ENCODE measurements at places on chromosomes 13 and 19.

DNA sequence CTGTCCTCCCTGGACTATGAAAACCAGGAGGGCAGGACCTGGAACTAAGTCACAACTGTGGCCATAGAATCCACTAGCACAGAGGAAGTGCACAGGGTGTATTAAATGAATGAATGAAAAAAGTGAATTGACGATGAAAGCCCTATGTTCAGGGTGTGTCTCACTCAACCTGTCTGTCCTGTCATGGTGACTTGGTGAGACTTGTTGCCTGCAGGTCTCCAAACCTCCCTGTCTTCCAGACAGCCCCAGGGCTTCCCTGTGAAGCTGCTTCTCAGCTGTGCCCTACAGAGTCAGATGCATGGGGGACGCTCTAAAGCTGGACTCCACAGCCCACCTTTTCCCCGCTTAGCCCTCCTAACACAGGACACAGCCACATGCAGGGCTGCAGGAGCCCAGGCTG, 4.8 kb upstream of the IGFL1 start:
- no peak for DNase-seq

DNA sequence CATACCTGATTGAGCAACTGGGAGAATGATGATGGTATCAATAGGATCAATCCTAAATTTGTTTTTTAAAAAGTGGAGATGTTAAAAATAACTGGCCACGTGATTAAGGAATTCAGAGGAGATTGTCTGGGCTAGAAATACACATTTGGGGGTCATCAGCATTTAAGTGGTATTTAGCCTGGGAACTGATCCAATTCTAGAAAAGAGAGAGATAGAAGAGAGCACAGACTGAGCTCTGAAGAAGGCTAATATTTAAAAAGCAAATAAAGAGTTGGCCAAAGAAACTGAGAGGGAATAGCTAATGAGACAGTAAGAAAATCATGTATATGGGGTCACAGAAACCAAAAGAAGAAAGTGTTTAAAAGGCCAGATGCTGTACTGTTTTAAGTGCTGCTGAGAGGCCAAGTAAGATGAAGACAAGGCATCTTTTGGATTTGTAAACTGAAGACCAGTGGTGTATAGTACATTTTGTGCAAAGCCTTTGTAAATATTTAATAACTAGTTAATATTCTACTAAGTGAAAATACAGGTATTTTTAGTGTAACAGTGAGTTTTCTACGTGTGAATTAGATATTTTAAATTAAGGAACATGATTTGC, 40.2 kb downstream of the UBL3 start:
- DNase-seq = no peak

DNA sequence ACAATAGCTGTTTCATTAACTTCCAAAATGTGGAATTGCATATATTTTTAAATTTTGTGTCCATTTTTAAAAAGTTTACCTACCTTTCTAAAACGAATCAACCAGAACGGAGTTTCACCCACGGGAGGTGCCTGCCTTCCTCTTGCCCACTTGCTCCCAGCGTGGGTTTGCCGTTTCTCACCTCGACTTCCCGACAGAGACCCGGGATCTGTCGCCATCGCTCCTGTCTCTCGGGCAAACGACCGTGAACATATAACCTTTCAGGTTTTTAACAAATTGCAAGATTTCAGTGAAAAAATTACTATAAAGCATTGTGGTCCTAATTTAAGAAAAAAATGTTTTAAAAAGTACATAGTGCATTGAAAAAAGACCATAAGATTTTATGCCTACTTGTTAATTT, 4.2 kb downstream of the TMEM255B start:
- DNase-seq = no peak

- peak; percentile 80 for DNase-seq
Observed at GRCh38 chr13:51534041-51534817, 50.0 kb upstream of the WDFY2 start.

DNA sequence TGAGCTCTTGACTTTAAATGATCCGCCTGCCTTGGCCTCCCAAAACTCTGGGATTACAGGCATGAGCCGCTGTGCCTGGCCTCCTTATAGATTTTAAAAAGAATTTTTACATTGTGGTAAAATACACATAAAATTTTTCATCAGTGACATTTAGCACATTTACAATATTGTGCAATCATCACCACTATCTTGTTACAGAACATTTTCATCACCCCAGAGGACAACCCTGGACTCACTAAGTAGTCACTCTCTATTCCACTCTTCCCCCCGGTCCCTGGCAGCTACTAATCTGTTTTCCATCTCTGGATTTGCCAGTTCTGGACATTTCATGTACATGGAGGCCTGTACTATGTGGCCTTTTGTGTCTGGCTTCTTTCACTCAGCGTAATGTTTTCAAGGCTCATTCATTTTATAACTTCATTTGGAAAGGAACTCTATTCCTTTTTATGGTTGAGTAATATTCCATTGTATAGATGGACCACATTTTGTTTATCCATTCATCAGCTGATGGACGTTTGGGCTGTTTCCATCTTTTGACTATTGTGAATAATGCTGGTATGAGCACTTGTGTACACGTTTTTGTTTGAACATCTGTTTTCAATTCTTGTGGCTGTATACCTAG, 19.9 kb downstream of the MEGF8 start:
- DNase-seq = no peak

GRCh38 chr19:45016388-45017314, 15.4 kb downstream of the RELB start:
- DNase-seq = peak; percentile 84

DNA sequence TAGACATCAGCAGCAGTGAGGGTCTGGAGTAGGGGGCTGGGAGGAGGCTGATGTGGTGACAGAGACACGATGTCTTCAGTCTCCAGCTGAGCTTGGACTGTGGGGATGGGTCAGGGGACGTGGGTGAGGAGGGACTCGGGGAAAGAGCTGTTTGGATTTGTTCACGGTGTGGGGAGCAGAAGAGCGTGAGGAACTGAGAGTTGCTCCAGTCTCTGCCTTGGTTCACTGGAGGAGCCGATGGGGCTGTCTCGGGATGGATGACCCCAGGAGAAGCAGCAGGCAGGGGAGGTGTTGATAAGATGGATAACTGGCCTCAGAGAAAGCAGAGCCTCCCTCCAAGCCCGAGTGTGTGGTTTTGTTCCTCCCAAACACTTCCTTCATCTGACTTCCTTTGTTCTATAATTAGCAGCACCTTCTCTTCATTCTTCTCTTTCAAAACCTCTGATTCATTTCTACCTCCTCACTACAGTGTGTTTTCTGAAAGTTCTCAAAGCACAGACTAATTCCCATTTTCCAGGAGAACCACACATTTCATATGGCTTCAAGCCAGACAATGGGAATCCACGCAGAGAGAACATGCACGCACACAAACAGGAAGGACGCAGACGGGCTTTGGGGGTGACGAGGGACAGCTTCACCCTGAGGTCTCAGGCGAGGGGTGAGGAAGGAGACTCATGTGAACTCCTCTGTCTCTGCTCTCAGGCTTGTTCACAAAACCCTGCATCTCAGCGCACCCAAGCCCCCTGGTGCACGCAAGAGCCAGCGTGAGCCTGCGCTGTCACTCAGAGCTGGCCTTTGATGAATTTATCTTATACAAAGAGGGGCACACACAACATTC, 18.6 kb downstream of the LAIR2 start:
- no peak for DNase-seq

- no peak for DNase-seq
Observed at GRCh38 chr13:99405966-99406365, 95.3 kb upstream of the TM9SF2 start.

DNA sequence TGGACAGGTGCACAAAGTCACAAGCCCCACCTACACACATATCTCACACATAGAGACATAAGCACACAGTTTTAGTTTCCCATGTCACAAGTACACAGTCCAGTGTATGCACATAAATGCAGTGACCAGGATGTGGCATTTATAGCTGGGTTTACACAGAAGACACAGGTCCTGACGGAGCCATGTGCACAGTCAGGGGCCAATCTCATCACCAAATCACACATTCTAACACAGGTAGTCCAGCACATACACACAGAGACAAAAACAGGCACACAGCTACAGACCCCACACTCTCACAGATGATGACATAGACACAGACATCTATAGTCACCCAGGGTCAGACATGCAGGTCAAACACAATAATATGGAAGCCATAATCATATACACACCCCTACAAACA, 2.1 kb downstream of the NUMBL start:
- DNase-seq = no peak

DNA sequence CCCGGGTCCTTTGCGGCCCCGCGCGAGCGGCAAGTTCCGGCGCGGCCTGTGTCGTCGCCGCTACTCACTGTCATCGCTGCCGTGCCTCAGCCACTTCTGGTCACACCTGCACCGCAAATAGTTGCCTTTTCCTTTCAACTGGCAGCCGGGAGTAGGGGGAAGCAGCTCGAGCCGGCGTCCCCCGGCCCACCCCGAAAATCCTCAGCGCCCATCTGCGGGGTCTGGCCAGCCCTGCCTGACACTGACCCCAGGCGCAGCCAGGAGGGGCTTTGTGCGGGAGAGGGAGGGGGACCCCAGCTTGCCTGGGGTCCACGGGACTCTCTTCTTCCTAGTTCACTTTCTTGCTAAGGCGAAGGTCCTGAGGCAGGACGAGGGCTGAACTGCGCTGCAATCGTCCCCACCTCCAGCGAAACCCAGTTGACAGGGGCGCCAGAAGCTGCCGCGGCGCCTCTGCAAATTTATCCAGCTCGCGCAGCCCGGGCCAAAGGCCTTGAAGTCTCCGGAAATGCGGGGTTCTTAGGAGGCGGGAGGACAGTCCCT, 1.7 kb downstream of the PDX1 start:
- no peak for DNase-seq

DNA sequence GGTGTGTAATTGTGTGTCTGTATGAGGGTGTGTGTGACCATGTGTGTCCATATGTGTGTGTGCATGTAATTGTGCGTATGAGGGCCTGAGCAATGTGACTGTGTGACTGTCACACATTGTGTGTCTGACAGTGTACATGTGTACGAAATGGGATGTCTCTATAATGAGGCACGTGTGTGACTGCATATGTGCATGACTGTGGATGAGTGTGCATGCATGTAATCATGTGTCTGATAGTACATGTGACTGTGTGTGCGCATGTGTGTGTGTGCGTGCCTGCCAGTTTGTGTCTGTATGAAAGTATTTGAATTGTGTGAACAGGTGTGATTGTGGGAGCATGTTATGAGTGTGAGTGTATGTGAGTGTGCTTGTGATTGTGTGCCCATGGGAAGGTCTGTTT, 2.2 kb upstream of the ACSBG2 start:
- DNase-seq = no peak

- no peak for DNase-seq
Observed at GRCh38 chr19:38707512-38708114, 36.7 kb downstream of the CAPN12 start.

GRCh38 chr13:94696171-94696570, 16.2 kb downstream of the SOX21 start:
- DNase-seq = no peak

- DNase-seq = no peak
Observed at GRCh38 chr19:4518345-4519171, at the start of gene PLIN4. PLIN4 (minus strand) TSS chr19:4518486; CDS start chr19:4518272, 214 bp downstream.

GRCh38 chr19:32222556-32222955, 122.9 kb upstream of the ZNF507 start:
- DNase-seq = no peak

GRCh38 chr13:86992251-86992650, 678.9 kb upstream of the SLITRK5 start:
- no peak for DNase-seq

GRCh38 chr13:112066624-112067004, 335 bp upstream of the SOX1 start:
- peak; percentile 92 for DNase-seq

GRCh38 chr13:101231751-101232428, 184.4 kb downstream of the NALCN start:
- DNase-seq = no peak

GRCh38 chr13:85386424-85386823, 412.8 kb downstream of the SLITRK6 start:
- DNase-seq = no peak

DNA sequence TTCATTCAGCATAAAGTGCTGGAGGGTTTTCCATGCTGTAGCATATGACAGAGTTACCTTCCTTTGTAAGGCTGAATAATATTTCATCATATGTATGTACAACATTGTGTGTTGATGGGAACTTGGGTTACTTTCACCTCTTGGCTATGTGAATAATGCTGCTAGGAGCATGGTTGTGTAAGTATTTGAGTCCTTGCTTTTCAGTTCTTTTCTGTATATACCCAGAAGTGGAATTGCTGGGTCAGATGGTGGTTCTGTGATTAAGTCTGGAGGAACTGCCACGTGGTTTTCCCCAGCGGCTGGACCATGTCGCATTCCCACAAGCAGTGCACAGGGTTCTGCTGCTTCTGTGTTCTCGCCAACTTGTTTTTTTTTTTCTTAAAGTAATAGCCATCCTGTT, 101.2 kb upstream of the TEX29 start:
- DNase-seq = no peak

- DNase-seq = no peak
Observed at GRCh38 chr19:35713904-35714495, 3.8 kb upstream of the KMT2B start.

DNA sequence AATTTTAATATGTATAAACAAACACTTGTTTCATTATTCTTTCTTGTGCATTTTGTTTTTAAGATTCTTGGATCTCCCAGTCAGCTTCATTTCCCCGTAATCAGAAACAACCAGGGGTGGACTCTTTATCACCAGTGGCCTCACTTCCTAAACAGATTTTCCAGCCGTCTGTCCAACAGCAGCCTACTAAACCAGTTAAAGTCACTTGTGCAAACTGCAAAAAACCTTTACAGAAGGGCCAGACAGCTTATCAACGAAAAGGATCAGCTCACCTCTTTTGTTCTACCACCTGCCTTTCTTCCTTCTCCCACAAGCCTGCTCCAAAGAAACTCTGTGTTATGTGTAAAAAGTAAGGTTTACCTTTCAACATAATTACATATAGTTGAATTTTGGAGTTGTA, 44.3 kb downstream of the ZMYM2 start:
- DNase-seq = no peak

DNA sequence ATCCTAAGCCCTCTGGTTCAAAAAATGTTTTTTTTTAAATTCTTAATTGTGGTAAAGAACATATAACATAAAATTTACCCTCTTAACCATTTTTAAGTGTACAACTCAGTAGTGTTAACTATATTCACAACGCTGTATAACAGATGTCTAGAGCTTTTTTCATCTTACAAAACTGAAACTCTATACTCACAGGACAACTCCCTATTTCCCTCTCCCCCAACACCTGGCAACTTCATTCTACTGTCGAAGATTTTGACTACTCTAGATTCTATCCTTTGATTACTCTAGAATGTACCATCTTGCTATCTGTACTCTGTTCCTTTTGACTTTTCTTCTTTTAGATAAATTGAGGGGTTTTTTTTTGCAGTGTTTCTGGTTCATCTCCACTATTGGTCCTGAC, 200.4 kb downstream of the KLF12 start:
- no peak for DNase-seq

GRCh38 chr13:97233499-97233898, 11.4 kb downstream of the MBNL2 start:
- peak; percentile 56 for DNase-seq

GRCh38 chr19:47491358-47492136, 7.5 kb upstream of the KPTN start:
- DNase-seq = no peak

GRCh38 chr13:37914781-37915391, 45.3 kb upstream of the TRPC4 start:
- no peak for DNase-seq

GRCh38 chr19:53010494-53010893, 3.2 kb upstream of the ERVV-1 start:
- no peak for DNase-seq

All from SW480 (cell line).